GM12865 (cell line): ENCODE measurements at places on chromosomes 12 and 14.

- DNase-seq = no peak
Observed at GRCh38 chr12:127448906-127449305, 818.1 kb upstream of the TMEM132C start.

DNA sequence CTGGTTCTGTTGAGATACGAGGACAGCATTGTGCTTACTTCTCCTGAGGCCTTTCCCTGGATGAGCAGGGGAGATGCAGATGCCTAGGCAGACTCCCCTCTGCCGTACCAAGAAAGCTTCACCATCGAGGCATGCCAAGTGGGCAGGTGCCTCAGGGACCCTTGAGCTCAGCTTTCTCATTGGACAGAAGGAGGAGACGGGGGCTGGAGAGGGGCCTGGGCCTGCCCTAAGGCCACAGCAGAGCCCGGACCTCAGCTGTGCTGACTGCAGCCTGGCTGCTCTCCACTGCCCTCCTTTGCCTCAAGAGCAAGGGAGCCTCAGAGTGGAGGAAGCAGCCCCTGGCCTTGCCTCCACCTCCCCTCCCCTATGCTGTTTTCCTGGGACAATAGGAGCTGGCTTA lies 23.4 kb downstream of the SERPINA1 start:
- DNase-seq = no peak

- DNase-seq = no peak
Observed at GRCh38 chr14:30564868-30565248, 5.9 kb downstream of the G2E3 start.

DNA sequence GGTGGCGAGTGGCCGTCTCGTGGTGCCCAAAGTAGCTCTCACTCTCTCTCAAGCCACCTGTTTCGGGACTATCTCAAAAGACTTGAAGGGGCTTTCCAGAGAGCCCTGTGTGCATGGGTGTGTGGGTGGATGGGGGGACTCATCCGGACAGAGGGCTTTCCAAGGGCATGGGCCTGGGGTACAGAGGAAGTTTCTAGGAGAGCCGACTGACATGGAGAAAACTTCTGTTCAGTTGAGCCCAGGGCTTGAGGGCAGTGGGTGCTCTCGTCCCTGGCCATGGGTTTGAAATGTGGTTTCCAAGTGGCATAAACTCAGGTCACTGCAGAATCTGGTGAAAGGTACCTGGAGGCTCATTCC lies 47.4 kb upstream of the MEG3 start:
- DNase-seq = peak; percentile 5

GRCh38 chr12:88630561-88630960 lies 50.3 kb upstream of the KITLG start:
- no peak for DNase-seq

DNA sequence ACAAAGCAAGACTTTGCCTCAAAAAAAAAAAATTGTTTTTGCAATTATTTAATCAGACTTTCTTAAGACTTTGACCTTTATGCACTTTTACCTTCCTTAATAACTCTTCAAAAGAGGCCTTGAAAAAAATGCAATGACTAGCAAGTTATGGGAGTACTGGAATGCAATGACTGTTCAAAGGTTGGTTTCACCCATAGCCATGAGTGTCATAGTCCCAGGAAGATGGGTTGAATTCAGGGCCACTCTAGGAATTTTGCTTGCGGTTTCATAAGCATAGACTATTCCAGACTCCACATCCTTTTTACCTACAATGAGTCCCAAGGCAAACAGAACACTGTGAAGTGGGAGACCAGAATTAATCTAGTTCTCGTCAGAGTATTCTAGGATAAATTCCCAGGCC lies 29.4 kb upstream of the DENND5B start:
- DNase-seq = no peak

- no peak for DNase-seq
Observed at GRCh38 chr12:124422570-124423523, 128.0 kb downstream of the RFLNA start.

DNA sequence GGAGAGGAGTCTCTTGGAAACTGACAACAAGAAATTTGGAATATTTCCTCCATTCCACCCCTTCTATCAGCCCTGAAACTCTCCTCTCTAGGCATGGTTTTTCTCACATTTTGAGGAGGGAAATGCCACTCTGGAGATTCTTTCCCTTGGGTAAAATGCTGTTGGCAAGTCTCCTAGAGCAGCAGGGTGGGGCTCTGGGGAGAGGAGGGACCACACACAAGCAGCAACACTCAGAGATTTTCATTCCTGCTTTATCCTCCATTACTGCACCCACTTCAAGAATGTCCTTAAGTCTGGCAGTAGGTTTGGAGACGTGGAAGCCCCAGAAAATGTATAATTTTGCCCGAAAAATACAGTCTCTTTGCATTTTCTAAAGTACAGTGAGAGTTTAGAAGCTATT lies 130.8 kb upstream of the FLRT2 start:
- DNase-seq = no peak

- no peak for DNase-seq
Observed at GRCh38 chr12:54258201-54258681, 21.7 kb downstream of the CBX5 start.

DNA sequence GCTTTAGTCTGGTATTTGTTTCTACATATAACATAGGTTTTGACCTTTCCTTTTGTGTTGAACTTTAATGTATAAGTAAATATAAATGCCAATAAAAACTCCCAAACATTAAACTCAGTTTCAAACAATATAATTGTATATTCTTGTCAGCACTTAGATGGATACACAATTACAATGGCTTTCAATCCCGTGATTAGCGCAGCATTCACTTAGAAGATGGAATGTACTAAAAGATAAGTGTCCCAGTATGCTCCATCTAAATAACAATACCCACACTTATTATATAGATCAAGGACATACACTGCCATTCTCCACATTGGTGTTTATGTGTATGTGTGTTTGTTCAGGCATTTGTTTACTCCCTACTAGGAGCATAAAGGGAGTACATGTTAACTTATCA lies 193.1 kb downstream of the SOX5 start:
- no peak for DNase-seq

- DNase-seq = no peak
Observed at GRCh38 chr14:68966872-68967301, 12.2 kb downstream of the ACTN1 start.

DNA sequence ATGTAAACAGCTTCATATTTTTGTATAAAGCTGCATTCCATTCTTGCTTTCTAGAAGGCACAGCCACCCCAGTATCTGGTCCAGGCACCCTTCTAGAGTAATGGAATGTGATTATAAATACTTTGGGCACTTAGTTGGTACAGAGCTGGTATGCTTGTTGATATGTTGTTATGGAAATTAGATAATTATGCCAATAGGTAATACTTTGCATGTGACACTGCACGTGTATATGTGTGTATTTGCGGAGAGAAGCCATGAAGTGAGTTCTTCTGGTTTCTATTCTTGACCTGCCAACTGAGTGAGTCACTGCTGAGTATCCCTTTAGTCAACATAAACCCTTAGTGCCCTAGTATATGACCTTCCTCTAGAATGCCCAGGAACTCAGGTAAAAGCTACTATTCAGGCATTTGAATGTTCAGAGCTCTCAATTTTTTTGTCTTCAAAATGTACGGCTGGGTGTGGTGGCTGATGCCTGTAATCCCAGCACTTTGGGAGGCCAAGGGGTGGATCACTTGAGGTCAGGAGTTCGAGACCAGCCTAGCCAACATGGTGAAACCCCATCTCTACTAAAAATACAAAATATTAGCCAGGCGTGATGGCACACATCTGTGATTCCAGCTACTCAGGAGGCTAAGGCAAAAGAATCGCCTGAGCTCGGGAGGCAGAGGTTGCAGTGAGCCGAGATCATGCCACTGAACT lies 6.2 kb upstream of the TCP11L2 start:
- no peak for DNase-seq

- no peak for DNase-seq
Observed at GRCh38 chr12:63937378-63938316, 93.1 kb downstream of the SRGAP1 start.

GRCh38 chr12:76523408-76523807 lies 36.2 kb downstream of the OSBPL8 start:
- DNase-seq = no peak

DNA sequence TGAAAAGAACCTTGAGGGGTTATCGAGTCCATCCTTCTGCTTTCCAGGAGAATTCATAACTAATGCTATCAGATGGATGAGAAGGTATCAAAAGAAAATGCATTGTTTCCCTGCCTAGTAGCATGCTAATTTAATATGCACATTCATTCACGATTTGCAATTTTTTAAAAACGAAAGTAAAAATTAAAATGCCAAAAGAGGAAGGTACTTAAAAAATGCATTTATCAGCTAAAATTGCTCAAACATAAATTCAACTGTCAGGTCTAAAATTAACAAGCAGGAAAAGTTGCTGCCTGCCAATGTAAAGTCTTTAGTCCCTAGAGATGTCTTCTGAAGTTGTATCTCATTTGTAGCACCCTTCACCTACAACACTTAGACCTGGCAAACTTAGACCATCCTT lies 7.9 kb downstream of the ATF7 start:
- no peak for DNase-seq

- DNase-seq = peak; percentile 73
Observed at GRCh38 chr14:20690848-20691640, 2.5 kb downstream of the ANG start.

- DNase-seq = no peak
Observed at GRCh38 chr14:59236195-59236594, 47.7 kb downstream of the DAAM1 start.

GRCh38 chr12:119770146-119770545 lies 102.2 kb downstream of the PRKAB1 start:
- DNase-seq = no peak

DNA sequence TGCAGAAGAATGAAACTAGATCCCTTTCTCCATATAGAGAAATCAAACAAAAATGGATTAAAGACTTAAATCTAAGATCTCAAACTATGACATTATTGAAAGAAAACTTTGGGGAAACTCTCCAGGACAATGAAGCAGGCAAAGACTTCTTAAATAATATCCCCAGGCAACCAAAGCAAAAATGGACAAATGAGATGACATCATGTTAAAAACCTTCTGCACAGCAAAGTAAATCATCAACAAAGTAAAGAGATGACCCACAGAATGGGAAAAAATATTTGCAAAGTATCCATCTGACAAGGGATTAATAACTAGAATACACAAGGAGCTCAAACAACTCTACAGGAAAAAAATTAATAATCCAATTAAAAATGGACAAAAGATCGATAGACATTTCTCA lies 101.0 kb downstream of the RALGAPA1 start:
- no peak for DNase-seq

- no peak for DNase-seq
Observed at GRCh38 chr12:129532082-129532481, 371.7 kb downstream of the TMEM132D start.

- DNase-seq = no peak
Observed at GRCh38 chr12:109064143-109064542, 11.8 kb downstream of the USP30 start.

GRCh38 chr12:5914387-5915149 lies 30.5 kb downstream of the ANO2 start:
- DNase-seq = no peak
